ENCODE measurements at places on chromosomes 12 and 14. TPM values are rescaled to one million over a fixed set of nuclear protein-coding genes. Genes with fewer than 3 reads are reported as not detected.

DNA sequence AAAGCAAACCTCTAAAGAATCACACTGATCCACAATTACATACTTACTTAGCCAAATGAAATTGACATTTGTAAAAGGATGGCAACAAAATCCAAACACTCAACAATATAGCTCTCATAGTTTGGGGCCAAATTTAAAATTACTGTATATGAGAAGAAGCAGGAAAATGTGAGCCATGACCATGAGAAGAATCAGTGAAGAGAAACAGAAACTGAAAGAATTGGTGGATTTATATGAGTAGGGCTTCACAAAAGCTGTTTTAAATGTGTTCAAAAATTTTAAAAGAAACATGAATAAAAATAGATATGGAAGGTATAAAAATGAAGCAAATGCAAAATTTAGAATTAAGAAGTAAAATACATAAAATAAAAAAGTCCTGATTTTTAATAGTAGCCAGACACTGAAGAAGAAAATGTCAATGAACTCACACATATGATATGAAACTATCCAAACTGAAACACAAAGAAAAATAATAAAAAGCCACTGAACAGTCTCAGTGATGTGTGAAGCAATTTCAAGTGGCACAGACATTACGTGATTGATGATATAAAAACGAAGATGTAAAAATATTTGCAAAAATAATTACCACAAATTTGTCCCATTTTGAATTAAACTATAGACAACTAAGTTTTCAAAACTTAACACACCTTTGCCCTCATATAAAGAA lies 87.9 kb upstream of the MDGA2 start:
- DNase-seq = no peak

DNA sequence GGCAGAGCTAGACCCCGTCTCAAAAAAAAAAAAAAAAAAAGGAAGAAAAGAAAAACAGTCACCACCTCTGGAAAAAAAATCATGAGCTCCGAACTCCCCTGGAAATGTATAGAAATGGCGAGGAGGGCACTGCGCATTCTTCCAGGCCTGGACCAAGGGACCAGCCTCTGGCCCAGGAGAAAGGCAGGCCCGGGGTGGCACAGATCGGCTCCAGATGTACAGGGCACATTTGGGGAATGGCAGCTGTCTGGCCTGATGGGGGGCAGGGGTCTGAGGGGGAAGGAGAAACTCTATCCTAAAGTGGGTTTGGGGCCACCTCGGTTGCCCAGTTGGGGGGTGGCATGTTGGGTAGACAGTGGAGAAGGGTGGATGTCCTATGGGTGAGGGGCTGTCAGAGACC lies 46.0 kb upstream of the EML1 start:
- DNase-seq = no peak

GRCh38 chr14:35140718-35141581 lies 18.6 kb downstream of the PRORP start:
- no peak for DNase-seq

GRCh38 chr12:211639-212414 lies 2.1 kb downstream of the SLC6A12 start:
- no peak for DNase-seq

DNA sequence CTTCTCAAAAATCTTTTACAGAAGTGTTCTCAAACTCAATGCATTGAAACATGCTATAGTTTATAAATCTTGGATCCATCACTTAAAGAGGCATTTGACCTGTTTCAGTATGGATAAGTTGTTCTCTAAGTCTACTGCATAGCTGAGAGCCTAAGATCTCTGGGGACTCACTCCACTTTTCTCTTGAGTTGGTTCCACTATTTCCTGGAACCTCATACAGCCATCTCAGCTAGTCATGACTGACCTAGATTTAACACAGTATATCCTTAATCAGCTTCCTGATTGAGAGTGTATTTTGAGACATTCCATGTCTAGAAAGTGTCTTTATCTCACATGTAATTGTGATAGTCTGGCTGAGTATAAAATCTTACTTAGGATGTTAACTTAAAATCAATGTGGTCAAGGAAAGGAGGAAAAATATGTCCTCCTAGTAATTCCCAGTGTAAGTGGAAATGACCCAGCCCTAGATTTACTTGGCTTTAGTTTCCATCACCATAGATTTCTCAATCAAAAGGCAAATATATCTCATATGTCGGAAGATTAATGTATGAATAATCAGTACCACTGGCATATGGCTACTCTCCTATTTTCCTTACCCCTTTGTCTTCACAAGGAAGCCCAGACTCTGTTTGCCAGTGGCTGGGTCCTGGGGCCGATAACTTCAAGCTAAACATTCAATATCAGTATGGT lies 61.9 kb downstream of the KICS2 start:
- DNase-seq = no peak

- DNase-seq = no peak
These were observed 27.1 kb downstream of the PLEKHG7 start for GRCh38 chr12:92729773-92730305.

- DNase-seq = no peak
These were observed 151.0 kb downstream of the SLC38A4 start for GRCh38 chr12:46674800-46675199.

DNA sequence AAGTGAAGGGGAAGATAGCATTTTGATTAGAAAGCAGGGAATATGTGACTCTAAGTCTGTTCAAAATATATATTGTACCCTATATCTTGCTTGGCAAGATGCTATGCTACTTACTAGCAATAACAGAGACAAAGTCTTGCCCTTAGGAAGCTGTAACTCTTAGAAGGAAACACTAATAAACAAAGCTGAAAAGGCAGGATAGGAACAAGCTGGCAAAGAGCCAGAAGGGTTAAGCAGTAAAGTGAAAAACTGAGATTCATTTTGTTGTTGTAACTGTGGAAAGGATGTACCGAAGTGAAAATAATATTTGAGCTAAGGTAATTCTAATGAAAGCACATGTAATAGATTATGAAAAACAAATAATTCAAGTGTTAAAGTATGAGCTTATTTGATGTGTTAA lies 527.1 kb upstream of the FLRT2 start:
- no peak for DNase-seq

GRCh38 chr14:104723651-104724406 lies at the start of gene ADSS1:
Gene ADSS1, plus strand, starts transcription at chr14:104724229. Its CDS starts 42 bp downstream, at chr14:104724271.
- peak; percentile 61 for DNase-seq

DNA sequence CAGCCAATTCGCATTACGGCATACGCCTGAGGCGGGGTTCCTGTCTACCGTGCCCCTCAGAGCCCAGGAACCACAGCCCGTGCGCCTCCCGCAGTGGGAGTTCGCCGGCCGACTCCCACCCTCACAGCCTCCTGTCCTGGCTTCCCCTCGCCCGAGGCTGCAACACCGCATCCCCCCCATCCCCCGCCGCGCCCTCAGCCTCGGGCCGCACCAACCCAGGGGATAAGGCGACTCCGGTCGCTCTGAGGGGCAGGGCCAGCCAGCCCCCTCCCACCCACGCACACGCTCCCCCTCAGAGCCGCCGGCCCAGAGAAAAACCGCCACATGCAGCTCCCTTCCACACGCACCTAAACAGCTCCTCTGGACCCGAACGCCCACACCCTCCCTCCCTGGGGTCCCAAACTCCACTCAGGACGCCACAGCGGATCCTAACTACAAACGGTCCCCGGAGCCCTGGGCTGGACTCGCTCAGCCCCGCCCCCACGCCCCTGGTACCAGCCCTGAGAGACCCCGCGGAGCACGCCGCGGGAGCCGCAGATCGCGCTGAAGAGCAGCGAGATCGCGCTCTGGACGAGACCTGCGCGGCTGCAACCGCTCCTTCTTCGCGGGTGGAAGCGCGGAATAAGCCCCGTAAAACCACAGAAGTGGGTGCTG lies at the start of gene C14orf39:
Gene C14orf39 (minus strand): TSS at position 466 of the 654 bp plus-strand sequence. CDS start 985 bp downstream, outside the sequence.
- peak; percentile 35 for DNase-seq

- DNase-seq = peak; percentile 5
These were observed 68.2 kb downstream of the DRAM1 start for GRCh38 chr12:101945369-101946232.

DNA sequence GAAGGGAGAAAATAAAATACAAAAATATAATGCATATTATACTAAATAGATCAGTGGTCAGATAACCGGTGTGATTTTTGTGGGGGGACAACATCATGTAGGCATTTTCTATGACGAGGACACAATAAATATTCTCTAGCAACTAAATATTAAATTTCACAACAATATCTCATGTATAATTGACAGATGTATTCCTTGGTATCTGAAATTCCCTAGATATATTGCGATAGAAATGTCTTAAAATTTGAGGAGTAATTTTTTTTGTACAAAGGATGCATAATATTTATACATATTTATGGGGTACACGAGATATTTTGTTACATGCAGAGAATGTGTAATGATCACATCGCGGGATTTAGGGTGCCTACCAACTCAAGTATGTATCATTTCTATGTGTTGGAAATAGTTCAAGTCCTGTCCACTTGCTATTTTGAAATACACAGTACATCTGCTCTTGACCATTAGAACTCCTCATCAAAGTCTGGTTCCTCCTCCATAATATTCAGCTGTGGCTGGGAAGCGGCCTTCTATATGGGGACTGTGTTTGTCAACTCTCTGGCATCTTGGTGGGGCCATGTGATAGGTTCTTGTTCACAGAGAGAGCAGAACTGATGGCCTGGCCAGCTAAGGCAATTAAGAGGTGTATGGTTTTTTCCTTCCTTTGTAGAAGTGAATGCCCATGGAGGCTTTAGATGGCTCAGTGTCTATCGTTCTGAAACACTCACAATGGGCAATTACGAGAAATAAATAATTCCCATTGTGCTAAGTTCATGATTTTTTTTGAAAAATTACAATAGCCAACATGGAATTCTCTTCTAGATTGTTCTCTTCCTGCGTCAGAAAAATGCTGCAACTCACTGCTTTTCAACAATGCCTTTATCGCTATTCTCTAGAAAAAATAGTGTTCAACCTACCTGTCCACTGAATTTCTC lies 8.8 kb downstream of the A2M start:
- no peak for DNase-seq

GRCh38 chr14:27392153-27392552 lies 794.3 kb upstream of the NOVA1 start:
- no peak for DNase-seq

- DNase-seq = no peak
These were observed 20.7 kb downstream of the KRT85 start for GRCh38 chr12:52346593-52346992.

DNA sequence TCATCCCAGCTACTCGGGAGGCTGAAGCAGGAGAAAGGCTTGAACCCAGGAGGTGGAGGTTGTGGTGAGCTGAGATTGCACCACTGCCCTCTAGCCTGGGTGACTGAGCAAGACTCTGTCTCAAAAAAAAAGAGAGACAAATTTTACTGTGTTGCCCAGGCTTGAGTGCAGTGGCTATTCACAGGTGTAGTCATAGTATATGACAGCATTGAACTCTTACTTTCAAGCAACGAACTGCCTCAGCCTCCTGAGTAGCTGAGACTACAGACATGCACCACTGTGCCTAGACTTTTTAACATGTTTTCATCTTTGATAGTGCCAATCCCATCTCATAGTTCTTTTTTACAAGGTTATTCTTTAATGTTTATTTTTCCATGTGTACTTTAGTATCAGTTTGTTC lies 13.7 kb downstream of the ARID2 start:
- no peak for DNase-seq

- DNase-seq = no peak
These were observed 51.2 kb downstream of the EEA1 start for GRCh38 chr12:92877904-92878303.

- DNase-seq = no peak
These were observed 159.1 kb upstream of the CCDC198 start for GRCh38 chr14:57652769-57653168.

- no peak for DNase-seq
These were observed 298.1 kb upstream of the SYT1 start for GRCh38 chr12:78566456-78566855.

GRCh38 chr14:63483315-63483714 lies 59.9 kb downstream of the PPP2R5E start:
- DNase-seq = no peak

- no peak for DNase-seq
These were observed 227.7 kb upstream of the DDHD1 start for GRCh38 chr14:53380867-53381225.

DNA sequence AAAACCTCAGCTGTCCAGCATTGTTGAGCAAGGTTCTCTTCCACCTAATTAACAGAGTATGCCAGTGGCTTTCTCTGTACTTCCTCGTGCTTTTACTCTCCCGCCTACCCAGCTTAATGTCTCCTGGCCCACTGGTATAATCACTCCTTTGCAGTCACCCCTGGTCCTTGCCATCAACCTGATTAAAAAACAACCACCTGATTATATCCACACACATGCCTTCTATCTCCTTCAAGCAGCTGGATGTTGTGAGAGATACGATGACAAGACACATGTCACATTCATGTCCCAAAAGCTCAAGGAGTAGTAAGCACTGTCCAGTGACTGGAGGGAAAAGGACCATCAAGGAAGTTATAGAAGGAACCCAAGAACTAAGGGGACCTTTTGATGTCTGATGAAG lies 241.3 kb upstream of the GRIP1 start:
- no peak for DNase-seq

GRCh38 chr14:52044791-52045522 lies 23.9 kb downstream of the NID2 start:
- DNase-seq = peak; percentile 65

DNA sequence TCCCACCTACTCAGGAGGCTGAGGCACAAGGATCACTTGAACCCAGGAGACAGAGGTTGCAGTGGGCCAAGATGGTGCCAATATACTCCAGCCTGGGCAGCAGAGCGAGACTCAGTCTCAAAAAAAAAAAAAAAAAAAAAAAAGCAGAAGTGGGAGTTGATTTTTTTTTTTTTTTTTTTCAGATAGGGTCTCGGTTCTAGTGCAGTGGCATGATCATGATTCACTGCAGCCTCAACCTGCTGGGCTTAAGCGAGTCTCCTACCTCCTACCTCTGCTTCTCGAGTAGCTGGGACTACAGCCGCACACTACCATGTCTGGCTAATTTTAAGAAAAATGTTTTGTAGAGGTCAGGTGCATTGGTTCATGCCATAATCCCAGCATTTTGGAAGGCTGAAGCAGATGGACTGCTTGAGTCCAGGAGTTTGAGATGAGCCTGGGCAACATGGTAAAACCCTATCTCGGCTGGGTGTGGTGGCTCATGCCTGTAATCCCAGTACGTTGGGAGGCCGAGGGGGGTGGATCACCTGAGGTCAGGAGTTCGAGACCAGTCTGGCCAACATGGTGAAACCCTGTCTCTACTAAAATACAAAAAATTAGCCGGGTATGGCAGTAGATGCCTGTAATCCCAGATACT lies 16.3 kb upstream of the HSP90AA1 start:
- DNase-seq = no peak

DNA sequence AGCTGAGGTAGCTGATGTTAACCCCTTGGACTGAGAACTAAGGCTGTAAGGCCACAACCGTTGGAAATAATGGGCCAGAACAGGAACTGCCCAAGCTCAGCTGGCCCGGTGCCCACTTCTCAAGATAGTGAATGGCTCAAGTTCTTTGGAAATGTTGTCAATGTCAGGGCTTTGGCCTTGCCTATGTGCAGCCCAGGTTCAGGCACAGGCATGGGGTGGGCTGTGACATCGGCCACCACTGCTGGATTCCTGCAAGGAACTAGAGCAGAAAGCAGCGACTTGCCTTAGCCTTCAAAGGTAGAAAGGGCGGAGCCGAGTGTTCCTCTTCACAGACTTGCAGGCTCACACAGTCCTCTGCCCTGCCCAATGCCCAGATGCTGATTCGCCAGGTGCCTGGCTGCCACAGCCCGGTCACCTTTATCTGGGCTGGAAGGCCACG lies 291.2 kb downstream of the ZFP36L1 start:
- no peak for DNase-seq

The IL26 gene
- total RNA-seq = 0.64 TPM

The SSTR1 gene
- 0.07 TPM for total RNA-seq

The LUM gene
- total RNA-seq = 94.9 TPM

The ART4 gene
- not detected for total RNA-seq

The CCDC59 gene
- total RNA-seq = 142 TPM

The LHX5 gene
- not detected for total RNA-seq

The MIP gene
- total RNA-seq = not detected

The PAPLN gene
- not detected for total RNA-seq

The CLMN gene
- 0.35 TPM for total RNA-seq

The KRT4 gene
- total RNA-seq = not detected

Data from MG63 (cell line).